ENCODE measurements at places on chromosomes 5 and 9.

DNA sequence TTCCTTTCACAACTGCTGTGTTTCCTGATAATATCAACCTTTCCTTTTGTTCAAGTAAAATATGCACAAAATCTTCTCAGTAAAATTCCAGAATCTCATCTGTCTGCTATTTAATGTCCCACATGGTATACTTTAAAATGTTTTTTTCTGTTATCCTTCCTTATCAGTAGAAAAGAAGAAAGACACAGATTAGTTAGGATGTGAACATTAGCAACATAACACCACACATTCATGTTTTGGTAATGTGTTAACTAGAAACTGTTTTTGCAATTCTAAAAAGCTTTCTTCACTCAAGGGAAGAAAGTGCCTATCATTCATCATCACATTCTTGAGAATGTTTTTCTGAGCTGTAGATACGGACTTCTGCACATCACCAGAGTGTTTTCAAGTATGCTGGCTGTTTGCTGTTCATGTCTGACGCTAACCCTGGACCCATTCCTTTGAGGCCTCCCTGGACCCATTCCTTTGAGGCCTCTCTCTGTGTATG lies 10.5 kb upstream of the ARSB start:
- DNase-seq, result no peak

GRCh38 chr5:62578540-62578939 lies at the start of gene LRRC70:
Gene LRRC70 (plus strand): TSS chr5:62578819. CDS start chr5:62579439, 620 bp downstream.
- no peak for DNase-seq

GRCh38 chr5:139817362-139817761 lies 21.8 kb downstream of the PSD2 start:
- peak; percentile 4 for DNase-seq

DNA sequence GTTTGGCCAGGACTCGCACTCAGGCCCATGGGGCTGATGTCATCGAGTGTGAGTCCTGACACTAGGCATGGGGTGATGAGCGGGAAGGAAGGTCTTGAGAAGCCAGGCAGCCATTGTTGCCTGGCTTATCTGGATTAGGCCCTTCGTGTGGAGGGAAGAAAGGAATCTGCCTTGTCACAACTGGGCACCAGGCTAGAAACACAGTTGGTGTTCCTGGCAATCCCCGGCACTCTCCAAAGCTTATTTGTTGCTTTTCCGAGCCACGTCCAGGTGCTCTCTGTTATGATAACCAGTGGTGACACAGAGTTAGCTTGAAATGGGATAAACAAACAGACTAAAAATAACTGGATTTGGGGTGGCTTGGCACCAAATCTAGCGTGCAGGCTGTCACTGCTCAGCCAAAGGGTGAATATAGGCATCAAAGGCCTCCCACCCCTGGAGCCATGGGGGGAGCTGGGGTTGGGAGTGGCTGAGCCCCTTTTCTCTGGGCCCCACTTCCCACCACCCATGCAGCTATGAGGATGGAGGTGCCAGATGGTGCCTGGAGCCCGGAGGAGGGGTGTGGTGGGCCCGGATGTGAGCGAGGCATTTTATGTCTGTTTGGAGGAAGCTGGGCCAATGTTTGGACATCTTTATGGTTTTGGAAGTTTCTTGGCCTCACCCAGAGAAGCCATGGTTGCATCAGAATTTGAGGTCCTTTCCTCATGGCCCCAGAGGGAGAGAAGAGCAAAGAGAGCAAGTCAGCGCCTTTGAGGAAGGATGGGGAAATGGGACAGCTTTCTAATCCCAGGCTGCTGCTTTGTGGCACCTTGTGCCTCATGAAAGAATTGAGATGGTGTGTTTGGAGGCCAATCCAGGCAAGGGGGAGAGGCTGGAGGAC lies 98.0 kb upstream of the PITX1 start:
- no peak for DNase-seq

- DNase-seq, result no peak
These were observed 20.7 kb downstream of the COL23A1 start for GRCh38 chr5:178569485-178569884.

DNA sequence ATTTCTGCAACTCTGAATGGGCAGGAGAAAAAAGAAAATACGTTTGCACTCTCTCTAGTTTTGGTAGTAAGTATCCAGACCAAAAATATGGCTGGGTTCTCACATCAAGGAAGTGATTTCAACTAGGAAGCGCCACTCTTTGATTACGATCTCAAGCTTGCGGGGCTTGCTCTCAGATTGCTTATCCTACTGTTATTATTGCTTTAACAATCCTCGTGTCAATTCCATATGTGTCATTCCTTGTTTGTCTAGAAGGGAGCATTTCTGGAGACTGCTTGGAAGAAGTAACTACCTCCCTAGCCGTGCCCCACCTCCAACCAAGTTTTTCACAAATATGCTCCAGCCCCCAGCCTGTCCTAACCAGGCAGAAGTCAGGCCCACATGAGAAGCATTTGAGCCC lies 3.5 kb downstream of the PRUNE2 start:
- no peak for DNase-seq

GRCh38 chr5:89545076-89545475 lies 662.1 kb upstream of the MEF2C start:
- no peak for DNase-seq

DNA sequence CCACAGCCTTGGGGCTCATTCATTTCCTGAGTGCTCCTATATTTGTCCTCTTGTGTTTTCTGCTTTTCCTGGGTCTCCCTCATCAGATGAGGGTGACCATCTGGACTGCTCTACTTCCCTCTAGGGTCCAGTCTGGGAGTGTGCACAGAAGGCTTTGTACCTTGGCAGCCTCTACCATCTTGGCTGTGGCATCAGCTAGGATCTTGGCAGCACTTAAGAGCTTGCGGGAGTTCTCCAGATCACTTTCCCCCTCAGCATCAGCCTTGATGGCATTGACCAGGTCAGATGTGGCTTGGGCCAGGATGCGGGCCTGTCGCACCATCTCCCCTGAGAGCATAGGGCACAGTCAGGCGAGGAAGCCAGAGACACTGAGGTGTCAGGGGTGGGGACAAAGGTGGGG lies 15.8 kb downstream of the TLN1 start:
- no peak for DNase-seq

GRCh38 chr5:94326586-94326985 lies 291.8 kb downstream of the KIAA0825 start:
- no peak for DNase-seq

- no peak for DNase-seq
These were observed 112.5 kb upstream of the SLCO6A1 start for GRCh38 chr5:102611312-102611711.

DNA sequence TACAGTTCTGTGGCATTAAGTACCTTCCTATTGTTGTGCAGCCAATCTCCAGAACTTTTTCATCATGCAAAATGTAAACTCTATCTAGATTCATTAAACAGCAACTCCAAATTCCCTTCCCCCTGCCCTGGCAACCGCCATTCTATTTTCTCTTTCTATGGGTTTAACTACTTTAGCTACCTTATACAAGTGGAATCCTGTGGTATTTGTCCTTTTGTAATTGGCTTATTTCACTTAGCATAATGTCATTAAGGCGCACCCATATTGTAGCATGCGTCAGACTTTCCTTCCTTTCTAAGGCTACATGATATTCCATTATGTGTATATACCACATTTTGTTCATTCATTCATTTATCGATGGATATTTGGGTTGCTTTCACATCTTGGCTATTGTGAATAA lies 142.4 kb downstream of the CAAP1 start:
- no peak for DNase-seq

GRCh38 chr5:20266066-20266465 lies 278.1 kb upstream of the CDH18 start:
- no peak for DNase-seq

DNA sequence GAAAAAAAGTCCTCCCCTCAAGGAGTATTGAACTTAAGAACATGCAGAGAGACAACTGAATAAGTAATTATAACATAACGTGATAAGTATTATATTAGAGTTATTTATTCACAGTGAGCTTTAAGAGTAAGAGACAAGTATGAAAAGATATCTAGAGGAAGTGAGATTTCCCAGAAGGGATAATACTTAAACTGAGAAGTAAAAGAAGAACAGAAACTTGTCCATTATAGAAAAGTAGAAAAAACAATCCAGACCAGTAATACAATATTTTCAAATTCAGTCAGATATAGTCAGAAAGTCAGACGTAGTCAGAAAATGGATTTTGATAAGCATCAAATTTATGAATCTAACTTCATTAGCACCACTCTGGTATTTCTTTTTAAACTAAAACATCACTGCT lies 613.0 kb upstream of the CCNG1 start:
- no peak for DNase-seq

- DNase-seq, result no peak
These were observed 90.3 kb downstream of the AP3B1 start for GRCh38 chr5:78204241-78204640.

- DNase-seq, result no peak
These were observed 140.9 kb downstream of the AOPEP start for GRCh38 chr9:94867281-94867841.

GRCh38 chr9:134389642-134390041 lies 63.4 kb downstream of the RXRA start:
- DNase-seq, result no peak

- no peak for DNase-seq
These were observed 488.0 kb upstream of the CDH18 start for GRCh38 chr5:20476016-20476415.

GRCh38 chr9:120876842-120877240 lies at the start of gene PHF19:
Gene PHF19 (minus strand): TSS chr9:120877188. CDS start chr9:120874741, 2,447 bp downstream.
- peak; percentile 65 for DNase-seq

- no peak for DNase-seq
These were observed 2.4 kb downstream of the RPS14 start for GRCh38 chr5:150447188-150447587.

- DNase-seq, result no peak
These were observed 40.5 kb downstream of the ALG2 start for GRCh38 chr9:99181206-99181605.

GRCh38 chr5:139340051-139340450 lies 1.6 kb upstream of the PAIP2 start:
- no peak for DNase-seq

- DNase-seq, result no peak
These were observed 559.1 kb upstream of the TRPC7 start for GRCh38 chr5:136924490-136924889.

GRCh38 chr5:148810823-148811222 lies 15.6 kb upstream of the ADRB2 start:
- no peak for DNase-seq

GRCh38 chr9:128072144-128073021 lies 4.4 kb downstream of the SLC25A25 start:
- no peak for DNase-seq

- no peak for DNase-seq
These were observed 218.1 kb downstream of the TRIM32 start for GRCh38 chr9:116905171-116905588.

GRCh38 chr5:55440188-55440646 lies 94.5 kb downstream of the PLPP1 start:
- no peak for DNase-seq

- DNase-seq, result no peak
These were observed 65.1 kb downstream of the VAV2 start for GRCh38 chr9:133927041-133927440.

GRCh38 chr5:54556141-54556540 lies 38.6 kb downstream of the SNX18 start:
- no peak for DNase-seq

DNA sequence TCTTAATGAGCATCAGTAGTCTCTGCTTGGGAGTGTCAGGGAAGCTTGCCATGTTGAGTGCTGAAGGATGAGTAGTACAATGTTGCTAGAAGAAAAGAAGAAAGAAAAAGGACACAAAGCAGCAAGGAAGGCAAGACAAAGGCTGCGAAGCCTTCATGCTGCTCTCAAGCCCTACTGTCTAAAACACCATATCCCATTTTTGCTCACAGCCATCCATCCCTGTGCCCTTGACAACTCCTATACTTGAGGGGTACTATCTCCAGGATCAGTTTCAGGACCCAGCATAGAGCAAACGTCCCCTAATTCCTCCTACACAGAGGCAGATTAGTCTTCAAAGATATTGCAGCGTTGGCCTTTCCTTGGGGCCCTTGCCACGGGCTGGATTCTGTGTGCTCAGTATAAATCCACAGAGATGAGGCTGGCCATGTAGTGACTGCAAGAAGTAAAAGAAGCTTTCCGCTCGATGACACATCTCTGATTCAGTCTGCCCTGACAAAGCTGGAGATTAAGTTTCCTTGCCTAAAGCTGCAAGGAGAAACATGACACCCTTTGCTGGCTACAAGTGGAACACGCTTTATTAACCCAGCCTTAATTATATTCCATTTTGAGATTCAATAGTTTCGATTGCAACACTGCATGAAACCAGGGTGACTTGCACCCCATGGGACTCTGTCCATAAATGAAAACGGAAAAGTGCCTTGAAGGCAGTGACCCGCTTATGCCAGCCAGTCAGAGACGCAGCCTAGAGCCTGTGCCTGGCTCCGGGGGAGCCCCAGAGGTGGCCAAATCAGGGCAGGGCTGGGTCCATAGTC lies 304.6 kb downstream of the ACTL7B start:
- no peak for DNase-seq

DNA sequence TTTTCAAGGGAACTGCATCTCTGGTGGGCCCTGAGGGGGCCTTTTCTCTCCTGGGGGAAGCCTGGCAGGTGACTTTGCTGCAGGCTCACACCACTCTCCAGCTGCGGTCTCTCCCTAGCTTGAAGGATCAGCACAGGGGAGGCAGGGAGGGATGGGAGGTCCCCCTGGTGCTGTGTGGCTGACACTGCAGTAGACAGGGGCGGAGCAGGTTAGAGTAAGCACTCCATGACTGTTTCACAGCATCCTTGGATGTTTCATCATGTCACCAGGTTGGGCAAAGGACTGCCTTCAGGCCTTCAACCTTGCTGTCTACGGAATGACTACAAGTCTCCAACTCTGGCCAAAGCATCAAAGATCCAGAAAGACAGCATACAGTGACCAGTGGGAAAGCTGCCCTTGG lies 470.7 kb downstream of the CDK5RAP2 start:
- no peak for DNase-seq

DNA sequence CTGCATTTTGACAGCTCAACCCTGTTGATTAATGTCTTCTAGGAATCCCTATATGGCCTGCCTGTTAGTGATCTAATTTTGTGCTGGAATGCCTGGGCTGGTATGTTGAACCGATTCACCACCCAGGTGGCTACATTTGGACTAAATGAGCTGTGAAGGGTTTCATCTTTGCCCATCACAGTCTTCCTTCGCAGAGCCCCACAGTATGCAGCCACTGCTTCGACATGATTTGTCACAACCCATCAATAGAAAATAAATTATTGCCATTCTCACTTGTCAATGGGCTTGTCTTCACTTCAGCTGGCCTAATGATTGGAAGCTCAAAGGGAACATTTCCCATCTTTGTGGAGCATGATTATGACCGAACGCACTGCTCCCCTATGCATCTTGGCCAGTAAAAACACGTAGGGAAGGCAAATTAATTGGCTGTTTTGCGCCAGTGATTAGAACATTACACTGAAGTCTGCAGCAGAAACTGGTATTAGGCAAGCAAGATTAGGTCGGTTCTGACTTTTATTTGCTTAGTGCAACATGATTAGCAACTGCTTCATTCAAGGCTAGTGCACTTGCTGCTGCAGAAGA lies 408.5 kb downstream of the KIAA0825 start:
- DNase-seq, result no peak

DNA sequence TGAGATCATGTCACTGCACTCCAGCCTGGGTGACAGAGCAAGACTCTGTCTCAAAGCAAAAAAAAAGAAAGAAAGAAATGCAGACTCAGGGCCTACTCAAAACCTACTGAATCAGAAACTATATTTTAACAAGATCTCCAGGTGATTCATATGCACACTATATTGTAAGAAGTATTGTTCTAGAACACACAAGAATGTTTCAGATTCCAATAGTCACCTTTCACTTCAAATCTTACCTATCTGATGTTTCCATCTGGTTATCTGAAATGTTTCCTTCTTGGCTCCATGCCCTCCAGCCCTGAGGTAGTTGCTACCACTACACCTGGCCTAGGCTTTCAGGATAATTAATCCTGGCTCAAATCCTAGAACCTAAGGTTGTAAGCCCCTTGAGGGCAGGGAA lies 36.8 kb upstream of the SNX2 start:
- DNase-seq, result no peak

GRCh38 chr5:91182763-91183162 lies 200.4 kb downstream of the ARRDC3 start:
- no peak for DNase-seq

Data from activated naive CD4-positive, alpha-beta T cell treated with anti-CD3 and anti-CD28 coated beads, Interleukin-2, amount 50 U/mL, for 72 hours (primary cell).